GM13977 (cell line): ENCODE measurements at places on chromosomes 1 and 21.
A peak's percentile ranks its signal among the peaks of the same experiment; 100 is the strongest.

DNA sequence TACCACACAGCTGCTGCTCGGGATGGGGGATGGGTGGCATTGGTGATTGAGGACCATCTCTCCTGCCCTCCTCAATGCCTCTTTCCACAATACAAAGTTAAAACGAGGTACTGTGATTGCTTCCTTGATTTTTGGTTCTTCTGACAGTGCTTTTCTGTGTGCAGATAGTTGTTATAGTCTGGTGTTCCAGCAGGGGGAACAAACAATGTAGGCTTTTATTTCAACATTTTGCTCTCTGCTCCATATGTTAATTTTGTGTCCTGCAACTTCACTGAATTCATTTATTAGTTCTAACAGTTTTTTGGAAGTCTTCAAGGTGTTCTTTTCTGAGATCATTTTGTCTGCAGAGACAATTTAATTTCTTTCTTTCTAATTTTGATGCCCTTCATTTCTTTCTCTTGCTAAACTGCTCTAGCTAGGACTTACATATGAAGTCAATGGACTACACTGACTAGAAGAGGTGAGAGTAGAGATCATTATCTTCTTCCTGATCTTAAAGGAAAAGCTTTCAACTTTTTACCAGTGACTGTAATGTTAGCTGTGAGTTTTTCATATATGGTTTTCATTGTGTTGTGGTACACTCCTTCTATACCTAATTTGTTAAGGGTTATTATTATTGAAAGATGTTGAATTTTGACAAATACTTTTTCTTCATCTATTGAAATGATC is 45.4 kb downstream of the TNFSF18 start:
- DNase-seq, result no peak

GRCh38 chr1:186878356-186878755 is 49.6 kb downstream of the PLA2G4A start:
- no peak for DNase-seq

DNA sequence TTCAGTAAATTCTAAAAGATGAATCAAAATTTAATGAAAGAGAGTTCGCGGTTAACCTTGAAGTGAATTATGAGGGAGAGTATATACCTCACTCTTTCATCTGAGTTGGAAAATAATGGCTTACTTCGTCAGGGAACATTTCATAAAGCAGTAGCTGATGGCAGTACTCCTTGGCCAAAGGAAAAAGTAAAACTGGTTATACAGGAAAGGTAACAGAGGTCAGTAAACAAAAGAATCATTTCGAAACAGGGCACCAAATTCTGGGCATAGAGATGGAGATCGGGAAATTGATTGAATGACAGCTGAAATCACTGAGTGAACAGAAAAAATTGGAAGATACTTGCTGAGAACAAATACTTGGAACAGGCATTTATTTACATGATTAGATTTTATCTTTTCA is 199.0 kb downstream of the OLFM3 start:
- DNase-seq, result no peak

GRCh38 chr1:29179641-29180184 is 2.0 kb downstream of the SRSF4 start:
- DNase-seq, result no peak

GRCh38 chr1:33429332-33429731 is 1.6 kb downstream of the PHC2 start:
- DNase-seq, result no peak

DNA sequence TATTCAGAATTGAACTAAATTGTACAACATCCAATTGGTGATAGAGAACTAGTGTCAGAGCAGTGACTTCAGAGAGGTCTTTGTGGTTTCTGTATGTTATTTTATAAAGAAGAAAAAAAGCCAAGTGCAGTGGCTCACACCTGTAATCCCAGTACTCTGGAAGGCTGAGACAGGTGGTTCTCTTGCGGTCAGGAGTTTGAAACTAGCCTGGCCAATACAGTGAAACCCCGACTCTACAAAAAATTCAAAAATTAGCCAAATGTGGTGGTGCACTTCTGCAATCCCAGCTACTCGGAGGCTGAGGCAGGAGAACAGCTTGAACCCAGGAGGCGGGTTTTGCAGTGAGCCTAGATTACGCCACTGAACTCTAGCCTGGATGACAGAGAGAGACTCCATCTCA is 90.7 kb downstream of the ASH1L start:
- DNase-seq, result no peak

- DNase-seq, result no peak
Measured at GRCh38 chr21:45102391-45102932, 28.1 kb downstream of the ADARB1 start.

- DNase-seq, result no peak
Measured at GRCh38 chr1:203378556-203379245, 27.8 kb upstream of the FMOD start.

DNA sequence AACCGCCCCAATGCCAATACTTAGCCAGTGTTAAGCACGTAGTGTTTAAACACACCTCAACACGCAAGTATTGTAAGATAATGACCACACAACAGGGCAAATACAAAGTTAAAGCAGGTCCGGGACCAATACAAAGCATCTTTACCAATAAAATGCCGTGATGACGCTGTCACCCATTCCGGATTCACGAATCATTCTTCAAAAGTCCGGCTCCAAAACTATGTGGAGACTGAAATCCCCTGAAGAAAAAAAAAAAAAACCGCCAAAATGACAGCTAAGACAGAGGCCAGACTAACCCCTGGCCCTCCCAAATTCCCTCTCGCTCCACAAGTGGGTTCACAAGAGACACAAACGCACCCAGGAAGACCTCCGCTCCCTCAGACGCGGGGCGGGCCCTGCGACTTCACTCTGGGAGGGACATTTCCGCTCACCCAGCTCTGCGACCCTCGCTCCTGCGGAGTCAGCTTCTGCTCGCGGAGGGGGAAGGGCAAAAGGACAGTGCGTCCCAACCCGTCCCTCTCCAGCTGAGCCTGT is 625 bp upstream of the DARS2 start:
- no peak for DNase-seq

DNA sequence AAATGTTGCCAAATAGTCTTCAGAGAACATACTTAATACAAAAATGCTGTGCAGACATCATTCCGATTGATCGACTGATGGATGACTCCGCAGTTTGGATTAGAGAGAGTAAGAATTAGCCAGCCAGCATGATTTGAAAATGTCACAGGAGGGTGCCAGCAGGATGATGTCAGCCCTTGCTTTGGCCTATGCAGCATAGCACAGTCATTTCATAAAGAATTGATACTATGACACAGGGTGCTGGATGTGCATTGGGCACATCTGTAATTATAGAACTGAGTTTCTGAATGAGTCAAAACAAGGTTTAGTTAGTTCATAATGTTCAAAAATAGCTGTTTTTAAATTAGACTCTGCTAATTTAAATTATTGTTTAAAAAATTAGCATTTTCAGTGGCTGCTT is 21.6 kb upstream of the TRAF5 start:
- peak; percentile 61 for DNase-seq

DNA sequence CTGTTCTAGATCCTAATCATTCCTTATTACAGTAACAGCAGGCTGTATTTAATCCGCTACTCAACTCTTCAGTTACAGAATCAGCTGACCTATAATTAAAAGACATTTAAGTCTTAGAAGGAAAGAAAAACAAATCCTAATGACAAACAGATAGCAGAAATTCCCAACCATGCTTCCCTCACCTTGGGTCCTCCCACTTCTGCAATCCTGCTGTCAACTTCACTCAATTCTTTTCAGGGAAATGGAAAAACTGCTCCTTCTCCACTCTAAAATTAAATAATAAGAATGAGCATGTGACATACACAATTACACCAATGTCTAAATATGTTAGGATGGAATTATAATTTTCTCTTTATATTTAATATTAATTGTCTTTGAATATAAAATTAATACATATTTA is 182.6 kb upstream of the LYPLAL1 start:
- no peak for DNase-seq

GRCh38 chr21:26064506-26064905 is 106.1 kb downstream of the APP start:
- DNase-seq, result no peak

- DNase-seq, result peak; percentile 7
Measured at GRCh38 chr1:156839426-156840109, 19.3 kb downstream of the INSRR start.

- DNase-seq, result no peak
Measured at GRCh38 chr1:27883536-27883935, 11.2 kb downstream of the THEMIS2 start.

DNA sequence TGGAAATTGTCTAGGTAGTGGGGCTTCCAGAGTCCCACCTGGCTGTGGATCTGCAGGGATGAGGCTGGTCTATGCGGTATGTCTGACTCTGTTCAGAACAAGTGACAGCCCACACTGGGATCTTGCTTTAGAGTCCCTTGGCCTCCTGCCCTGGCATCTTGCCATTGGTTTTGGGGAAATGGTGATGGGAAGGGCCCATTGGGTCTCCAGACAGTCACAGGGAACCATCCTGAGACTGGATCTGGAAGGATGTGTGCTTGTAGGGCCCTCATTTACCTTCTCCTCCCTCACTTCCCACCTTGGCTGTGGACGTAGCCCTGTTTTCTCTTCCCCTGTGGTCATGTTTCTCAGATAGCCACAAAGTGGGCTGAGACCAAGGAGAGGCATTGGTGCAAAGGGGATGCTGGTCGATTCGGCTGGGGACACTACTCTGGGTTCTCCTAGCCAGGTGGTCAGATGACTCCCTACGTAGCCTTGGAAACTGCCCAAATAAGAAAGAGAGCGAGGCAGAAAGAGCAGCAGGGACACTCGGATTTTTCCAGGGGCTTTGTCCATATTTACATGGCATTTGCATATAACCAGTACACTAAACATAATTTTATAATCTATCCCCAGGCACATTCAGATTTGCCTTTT is 15.1 kb downstream of the SOX13 start:
- no peak for DNase-seq

- no peak for DNase-seq
Measured at GRCh38 chr1:9247894-9248293, 13.3 kb downstream of the H6PD start.

DNA sequence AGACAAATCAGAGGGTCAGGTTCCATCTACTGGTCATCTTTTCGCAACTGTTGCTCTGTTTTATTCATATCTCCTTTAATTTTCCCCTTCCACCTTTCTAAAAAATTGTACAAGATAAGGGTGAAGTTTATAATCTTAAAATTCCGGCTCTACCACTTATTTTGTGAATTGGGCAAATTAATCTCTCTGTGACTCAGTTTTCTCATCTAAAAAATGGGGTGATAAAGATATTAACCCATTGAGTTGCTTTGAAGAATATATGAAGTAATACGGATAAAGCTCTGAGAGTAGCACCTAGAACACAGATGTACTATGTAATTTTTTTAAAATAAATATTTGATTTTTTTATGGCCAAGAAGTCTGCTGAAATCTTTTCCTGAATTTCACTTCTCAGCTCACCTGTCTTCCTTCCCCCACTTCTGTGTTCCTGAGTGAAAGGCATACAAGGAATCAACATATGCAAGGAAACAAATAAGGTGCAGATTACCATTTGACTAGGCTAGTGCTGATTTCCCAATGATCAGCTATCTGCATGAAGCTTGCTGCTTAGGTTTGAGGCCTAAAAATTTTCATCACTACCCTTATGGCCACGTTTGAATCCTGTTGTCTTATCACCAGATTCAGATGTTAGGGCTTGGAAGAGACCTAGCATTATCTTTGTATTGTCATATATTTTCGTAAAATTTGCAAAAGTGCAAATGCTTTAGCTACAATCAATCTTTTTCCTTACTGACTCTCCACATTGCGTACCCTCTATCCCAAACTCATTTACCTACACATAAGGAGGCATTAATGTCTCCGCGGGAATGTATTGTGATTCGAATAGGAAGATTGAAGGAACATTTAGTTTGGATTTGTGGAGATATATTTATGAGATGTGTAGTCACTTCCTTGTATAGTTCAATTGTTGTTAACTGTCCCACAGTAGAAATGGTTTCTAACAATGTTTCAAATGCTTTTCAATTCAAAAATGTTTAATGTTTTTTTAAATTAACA is 718.3 kb upstream of the PTBP2 start:
- DNase-seq, result no peak

DNA sequence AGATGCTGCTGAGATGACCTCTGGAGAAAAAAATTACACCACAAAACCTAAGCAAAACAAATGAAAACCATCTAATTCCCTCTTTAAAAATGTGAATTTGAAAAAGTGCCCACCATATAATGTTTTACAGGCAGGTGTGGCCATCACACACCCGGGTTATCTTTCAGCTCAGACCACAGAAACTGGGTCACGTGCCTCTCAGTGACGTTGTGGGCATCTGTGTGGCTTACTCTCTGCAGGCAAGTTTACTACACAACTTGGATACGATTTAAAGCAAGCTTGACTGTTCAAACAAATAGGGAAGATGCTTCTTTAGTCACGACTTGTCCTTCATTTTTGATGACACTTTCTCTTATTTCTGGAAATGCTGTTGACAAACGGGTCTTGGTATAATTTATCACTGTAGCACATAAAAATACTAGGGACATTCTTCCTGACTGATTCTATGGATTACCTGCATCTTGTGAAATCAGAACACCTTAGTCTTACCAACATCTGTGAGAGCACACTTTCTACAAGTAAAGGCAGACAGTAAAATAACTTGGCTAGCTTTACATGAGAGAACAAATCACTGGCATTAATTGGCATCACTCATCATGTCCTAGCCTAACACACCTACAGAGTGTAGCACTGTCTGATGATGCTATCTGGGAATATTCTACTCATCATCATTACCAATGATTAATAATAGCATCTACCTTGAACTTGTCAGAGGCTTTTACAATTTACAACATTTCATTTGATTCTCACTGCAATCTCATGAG is 89.3 kb upstream of the EDEM3 start:
- peak; percentile 45 for DNase-seq

- peak; percentile 45 for DNase-seq
Measured at GRCh38 chr1:110746644-110747259, 72.0 kb upstream of the KCNA3 start.

GRCh38 chr1:210292231-210292871 is 36.4 kb upstream of the HHAT start:
- DNase-seq, result peak; percentile 69

DNA sequence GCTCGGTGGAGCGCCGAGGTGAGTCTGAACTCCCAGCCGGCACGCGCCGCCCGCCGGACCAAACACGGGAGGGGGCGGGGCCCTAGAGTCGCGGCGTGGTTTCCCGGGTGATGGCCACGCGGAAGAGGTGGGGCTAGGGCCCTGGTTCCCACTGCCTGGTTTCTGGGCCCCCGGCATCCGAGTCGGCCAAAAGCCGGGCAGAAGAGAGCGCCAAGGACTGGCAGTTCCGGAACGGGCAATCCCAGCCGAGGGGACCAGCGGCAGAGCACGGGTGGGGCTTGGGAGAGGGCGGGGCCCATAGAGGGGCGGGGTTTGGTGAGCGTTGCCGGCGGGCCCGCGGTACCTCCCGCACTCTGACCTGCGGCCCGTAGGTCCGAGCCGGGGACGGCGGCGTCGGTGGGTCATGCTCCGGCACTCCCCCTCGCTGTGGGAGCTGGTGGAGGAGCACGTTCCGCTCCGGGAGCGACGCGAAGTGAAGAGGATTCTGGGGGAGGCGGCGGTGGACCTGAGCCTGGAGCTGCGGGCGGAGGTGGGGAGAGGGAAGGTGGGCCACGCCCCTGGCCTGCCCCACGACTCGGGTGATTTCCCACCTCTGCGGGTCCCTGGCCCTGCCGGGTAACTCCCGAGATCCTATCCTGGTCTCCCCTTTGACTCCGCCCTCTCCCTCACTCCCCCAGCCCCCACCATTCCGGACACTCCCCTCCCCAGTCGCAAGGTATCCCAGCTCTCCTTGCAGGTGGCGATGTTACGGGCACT is at the start of gene CCDC24:
CCDC24 (plus strand) TSS at position 124 of the 756 bp plus-strand sequence; CDS start at position 404, 280 bp downstream.
- peak; percentile 93 for DNase-seq
